ENCODE measurements at places on chromosomes 11 and 22.

DNA sequence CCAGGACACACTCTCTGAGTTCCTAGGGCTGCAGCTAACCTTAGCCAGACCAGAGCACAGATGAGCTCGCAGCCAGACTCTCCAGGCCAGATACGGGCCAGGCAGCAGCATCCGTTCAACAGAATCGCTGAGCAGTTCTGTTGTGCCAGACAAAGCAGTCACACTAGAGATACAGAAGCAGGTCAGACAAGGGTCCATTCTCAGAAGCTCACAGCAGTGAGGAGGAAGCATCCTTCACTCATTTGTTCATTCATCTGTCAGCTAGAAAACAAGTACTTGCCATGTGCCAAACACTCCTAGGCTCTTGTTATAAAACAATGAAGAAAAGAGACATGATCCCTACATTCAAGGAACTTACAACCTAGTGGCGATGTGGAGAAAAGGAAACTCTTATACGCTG is 2.6 kb downstream of the LMO2 start:
- DNase-seq: no peak

DNA sequence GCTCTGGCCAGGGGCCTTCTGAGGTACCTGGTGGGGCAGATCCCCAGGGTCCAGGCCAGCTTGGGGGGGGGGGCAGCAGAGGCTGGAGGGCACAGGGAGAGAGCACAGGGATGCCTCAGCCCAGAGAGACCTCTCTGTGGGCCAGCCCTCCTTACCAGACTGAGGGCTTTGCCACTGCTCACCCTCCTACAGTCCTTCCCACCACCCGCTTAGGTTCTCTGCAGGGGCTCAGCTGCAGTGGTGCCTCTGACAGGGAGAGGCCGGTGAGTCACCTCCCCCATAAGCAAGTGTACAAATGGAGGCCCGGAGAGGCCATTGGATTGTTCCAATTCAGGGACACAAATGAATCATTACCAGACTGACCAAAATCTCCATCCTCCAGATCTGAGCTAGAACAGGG is 68.1 kb upstream of the LMO1 start:
- DNase-seq: no peak

- DNase-seq: no peak
These were observed 99.5 kb downstream of the CASP12 start for GRCh38 chr11:104798789-104799188.

GRCh38 chr11:62555464-62556107 is 9.0 kb upstream of the AHNAK start:
- DNase-seq: no peak

DNA sequence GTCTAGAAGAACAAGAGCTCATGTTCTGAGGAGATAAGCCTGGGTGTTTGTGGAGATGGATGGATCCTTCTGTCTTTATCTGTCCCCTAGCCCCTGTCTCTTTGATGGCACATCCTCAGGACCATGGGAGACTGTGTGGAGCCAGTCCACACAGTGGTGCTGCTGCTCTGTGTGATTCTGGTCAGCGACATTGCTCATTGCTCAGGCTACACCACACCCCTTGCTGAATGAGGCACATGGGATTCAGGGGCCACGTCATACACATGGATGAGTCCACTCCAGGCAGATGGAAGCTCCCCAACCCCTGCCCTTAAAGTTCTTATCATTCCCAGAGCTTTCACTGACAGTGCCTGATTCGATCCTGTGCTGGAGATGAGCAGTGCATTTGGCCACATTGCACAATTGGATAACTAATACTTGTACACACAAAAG is 222.2 kb downstream of the NAV2 start:
- no peak for DNase-seq

DNA sequence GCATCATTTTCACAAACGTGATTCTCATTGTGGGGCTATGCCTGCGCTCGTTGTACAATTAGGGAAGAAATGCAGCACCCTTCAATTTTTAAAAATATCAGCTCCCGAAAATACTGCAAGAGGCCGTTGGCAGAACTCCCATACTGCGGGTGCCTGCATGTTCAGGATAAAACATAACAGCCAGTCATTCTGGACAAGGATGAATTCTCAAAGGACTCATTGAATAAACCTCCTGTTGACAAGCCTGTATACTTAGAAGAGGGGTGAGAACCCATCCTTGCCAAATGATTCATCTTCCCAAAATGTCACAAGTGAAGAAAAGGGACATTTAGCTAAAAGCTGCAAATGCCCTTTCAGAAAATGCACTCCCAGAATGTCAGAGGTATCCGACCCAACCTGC is 141.9 kb downstream of the CSNK2A3 start:
- DNase-seq: no peak

DNA sequence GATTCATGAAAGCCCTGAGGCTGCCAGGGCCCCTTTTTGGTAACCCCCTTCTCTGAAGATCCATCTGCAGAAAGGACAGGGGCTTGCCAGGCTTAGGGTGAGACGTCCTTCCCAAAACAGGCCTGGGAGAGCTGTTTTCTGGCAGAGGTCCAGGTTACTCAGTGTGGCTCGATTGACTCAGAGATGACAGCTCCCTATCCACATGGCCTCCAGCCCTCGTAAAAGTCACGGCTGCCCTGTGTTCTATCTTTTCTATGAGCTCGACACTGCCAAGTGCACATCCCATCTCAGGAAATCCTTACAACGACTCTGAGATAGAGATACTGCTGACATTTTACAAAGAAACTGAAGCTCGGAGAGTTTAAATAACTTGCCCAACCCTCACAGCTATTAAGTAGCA is 20.4 kb downstream of the ADAMTS8 start:
- DNase-seq: no peak

DNA sequence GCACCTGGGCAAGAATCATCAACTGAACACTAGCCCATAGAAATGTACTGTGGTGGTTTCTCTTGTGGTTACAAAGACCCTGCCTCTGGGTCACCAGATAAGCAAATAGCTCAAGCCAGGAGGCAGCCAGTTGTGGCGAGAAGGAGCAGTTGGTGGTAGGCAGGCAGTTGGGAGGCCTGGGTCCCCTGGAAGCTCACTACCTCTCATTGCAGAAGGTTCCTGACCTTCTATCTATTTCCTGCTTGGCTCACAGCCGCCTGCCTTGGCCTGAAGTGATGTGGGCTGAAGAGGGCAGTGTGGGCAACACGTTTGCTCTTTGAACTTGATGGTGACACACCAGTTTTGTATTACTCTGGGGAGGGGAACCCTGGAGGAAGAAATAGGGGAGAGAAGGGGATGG is 34.7 kb downstream of the NECTIN1 start:
- no peak for DNase-seq

All from NCI-H2081 (cell line).